ENCODE measurements at places on chromosomes 1 and 21. TPM values are rescaled to one million over a fixed set of nuclear protein-coding genes. Genes with fewer than 3 reads are reported as not detected.

C4BPA gene
- total RNA-seq: not detected

XCL2 gene
- not detected for total RNA-seq

CR1L gene
- not detected for total RNA-seq

CELA2A gene
- not detected for total RNA-seq

BRDT gene
- not detected for total RNA-seq

GBP4 gene
- 0.37 TPM for total RNA-seq

SELP gene
- not detected for total RNA-seq

LCE2C gene
- not detected for total RNA-seq

ENAH gene
- total RNA-seq: 70.0 TPM

ETNK2 gene
- total RNA-seq: 0.78 TPM

TNN gene
- total RNA-seq: not detected

RAB25 gene
- total RNA-seq: not detected

TMPRSS15 gene
- total RNA-seq: not detected

DIO1 gene
- not detected for total RNA-seq

ZNF593OS gene
- under 0.01 TPM for total RNA-seq

CSF3R gene
- total RNA-seq: not detected

DMRTA2 gene
- total RNA-seq: not detected

TTC24 gene
- not detected for total RNA-seq

TEDDM1 gene
- not detected for total RNA-seq

CRP gene
- not detected for total RNA-seq

NBPF4 gene
- not detected for total RNA-seq

UBE2U gene
- not detected for total RNA-seq

APCS gene
- not detected for total RNA-seq

SPRR2F gene
- not detected for total RNA-seq

PPM1J gene
- 1.1 TPM for total RNA-seq

Data from subcutaneous preadipocyte (primary cell).